ENCODE measurements at places on chromosomes 1 and 21.

- DNase-seq, result no peak
These were observed 33.0 kb upstream of the AGO1 start for GRCh38 chr1:35850051-35850450.

- no peak for DNase-seq
These were observed 38.4 kb downstream of the PKN2 start for GRCh38 chr1:88722492-88722891.

GRCh38 chr1:78126506-78126905 is 80.7 kb downstream of the GIPC2 start:
- no peak for DNase-seq

- no peak for DNase-seq
These were observed 13.6 kb downstream of the IPO9 start for GRCh38 chr1:201842472-201843027.

DNA sequence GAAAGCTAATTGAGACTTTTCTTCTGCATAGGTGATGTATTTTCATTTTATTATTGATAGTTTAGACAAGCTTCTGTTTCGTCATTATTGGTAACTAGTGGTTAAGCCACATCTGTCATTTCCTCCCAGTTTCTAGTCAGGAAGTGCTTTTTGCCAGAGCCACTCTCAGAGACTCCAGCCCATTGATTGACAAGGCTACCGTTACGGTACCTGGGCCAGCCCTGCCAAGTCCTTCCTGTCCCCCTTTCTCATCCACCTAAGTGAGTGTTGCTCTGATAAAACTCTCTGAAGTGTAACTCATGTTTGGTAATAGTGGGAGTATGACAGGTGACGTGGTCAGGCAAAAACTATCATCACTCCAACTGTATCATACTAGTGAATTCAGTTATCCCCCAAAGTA is 29.6 kb upstream of the AGL start:
- DNase-seq, result peak; percentile 23

- DNase-seq, result no peak
These were observed 10.4 kb upstream of the HMGB4 start for GRCh38 chr1:33853431-33853830.

DNA sequence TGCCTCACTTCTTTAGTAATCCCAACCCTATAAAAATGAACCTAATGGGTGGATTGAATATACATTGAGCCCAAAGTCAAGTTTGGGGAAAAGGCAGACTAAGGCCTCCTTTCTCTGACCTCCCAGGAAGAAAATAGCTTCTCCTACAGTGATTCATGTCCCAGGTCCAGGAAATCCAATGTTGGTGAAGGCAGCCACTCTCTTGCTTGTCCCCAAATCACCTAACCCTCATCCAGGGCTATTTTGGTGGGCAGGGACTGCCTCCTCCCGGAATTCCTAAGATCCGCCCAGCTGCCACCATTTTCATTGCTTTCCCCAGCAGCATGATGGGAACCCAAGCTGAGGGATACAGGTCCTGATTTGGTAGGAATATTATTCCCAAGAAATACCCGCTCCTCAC is 8.4 kb downstream of the MYOG start:
- no peak for DNase-seq

DNA sequence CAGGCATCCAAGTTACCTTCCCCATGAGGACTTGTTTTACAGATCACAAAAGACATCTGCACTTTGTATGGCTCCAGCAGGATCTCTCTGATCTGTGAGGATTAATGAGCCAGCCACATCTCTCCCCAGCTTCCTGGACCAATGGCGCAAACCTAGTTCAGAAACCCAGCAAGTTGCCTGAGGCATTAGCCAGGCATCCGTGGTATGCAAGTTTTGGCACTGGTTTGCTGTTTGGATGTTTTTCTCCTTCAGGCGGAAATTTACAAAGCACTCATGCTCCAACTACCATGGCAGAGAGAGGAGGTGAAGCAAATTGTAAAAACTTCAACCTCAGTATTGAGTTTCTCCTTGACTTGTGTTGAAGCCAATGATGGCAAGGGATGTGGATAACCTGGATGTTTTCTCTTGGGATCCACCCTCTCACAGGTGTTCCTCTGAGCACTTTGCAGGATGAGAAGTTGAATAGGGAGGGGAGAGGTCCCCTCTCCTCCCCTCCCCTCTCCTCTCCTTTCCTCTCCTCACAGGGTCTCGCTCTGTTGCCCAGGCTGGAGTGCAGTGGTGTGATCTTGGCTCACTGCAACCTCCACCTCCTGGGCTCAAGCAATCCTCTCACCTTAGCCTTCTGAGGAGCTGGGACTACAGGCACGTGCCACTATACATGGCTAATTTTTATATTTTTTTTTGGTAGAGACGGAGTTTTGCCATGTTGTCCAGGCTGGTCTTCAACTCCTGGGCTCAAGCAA is 25.6 kb upstream of the ENO1 start:
- no peak for DNase-seq

GRCh38 chr1:240562111-240562590 is 49.8 kb downstream of the GREM2 start:
- no peak for DNase-seq

GRCh38 chr1:12170263-12170671 is 3.5 kb downstream of the TNFRSF1B start:
- no peak for DNase-seq

DNA sequence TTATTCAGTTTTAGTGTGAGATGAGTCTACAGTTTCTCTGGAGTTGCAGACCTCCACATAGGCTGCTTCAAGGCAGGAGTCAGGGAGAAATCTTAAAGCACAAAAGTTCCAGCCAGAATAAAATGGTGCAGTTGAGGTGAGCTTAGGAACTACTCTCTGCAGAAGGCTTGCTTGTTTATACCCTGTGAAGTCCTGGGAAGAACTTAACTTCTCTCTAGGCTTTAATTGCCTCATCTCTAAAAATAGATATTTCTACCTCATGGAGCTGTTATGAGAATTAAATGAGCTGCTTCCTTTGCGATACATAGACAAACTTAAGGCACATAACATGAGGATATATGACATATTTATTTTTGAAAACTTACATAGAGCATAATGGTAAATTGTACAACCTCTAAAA is 286.2 kb downstream of the GPATCH2 start:
- no peak for DNase-seq

- DNase-seq, result no peak
These were observed 67.5 kb upstream of the PRDX6 start for GRCh38 chr1:173409613-173410012.

DNA sequence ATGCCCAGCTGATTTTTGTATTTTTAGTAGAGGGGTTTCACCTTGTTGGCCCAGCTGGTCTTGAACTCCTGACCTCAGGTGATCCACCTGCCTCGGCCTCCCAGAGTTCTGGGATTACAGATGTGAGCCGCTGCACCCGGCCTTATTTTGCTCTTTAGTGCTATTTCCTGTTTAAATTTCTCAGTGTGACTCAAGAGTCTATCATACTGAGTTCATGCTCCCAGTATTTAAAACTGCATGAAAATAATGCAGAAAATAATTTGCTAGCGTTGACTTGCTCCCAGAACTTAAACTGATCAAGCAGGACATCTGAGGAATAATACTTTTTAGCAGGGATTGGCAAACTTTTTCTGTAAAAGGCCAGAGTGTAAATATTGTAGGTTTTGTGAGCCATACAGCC is 86.4 kb upstream of the C1orf21 start:
- DNase-seq, result no peak

GRCh38 chr1:9314111-9314510 is 21.4 kb downstream of the SPSB1 start:
- DNase-seq, result no peak

All from GM18507 (cell line).